ENCODE measurements at places on chromosomes 3 and 15.

DNA sequence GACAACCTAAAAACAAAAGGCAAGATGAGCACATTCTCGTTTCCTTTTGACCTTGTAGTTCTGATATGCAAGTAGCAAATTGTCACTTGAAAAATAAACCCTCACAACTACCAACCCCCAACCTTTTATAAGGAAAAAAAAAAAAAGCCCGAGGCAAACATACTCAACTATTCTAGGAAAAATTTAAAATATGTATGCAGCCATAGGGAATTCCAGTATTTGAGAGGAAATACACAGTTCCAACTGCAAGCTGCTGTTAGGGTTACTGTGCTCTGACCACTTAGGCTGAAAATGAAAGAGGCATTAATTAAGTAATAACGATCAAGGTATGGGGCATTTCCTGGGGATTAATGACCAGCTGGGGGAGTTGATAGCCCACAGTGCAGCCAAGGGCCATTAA, 281.9 kb upstream of the DPH6 start:
- DNase-seq: no peak

- DNase-seq: no peak
Observed at GRCh38 chr3:122987736-122988319, 39.7 kb downstream of the SEMA5B start.

GRCh38 chr3:161975201-161975600, 478.6 kb downstream of the OTOL1 start:
- no peak for DNase-seq

DNA sequence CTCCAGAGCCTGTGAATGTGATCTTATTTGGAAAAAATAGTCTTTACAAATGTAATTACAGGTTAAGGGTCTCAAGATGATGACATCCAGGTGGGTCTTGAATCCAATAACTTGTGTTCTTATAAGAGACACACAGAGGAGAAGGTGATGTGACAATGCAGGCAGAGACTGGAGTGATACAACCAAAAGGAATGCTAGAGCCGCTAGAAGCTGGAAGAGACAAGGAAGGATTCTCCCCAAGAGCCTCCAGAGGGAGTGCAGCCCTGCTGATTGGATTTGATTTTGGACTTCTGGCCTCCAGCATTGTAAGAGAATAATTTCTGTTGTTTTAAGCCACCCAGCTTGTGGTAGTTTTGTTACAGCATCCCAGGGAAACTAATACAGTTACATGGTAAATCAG, 9.7 kb downstream of the MYH15 start:
- no peak for DNase-seq

DNA sequence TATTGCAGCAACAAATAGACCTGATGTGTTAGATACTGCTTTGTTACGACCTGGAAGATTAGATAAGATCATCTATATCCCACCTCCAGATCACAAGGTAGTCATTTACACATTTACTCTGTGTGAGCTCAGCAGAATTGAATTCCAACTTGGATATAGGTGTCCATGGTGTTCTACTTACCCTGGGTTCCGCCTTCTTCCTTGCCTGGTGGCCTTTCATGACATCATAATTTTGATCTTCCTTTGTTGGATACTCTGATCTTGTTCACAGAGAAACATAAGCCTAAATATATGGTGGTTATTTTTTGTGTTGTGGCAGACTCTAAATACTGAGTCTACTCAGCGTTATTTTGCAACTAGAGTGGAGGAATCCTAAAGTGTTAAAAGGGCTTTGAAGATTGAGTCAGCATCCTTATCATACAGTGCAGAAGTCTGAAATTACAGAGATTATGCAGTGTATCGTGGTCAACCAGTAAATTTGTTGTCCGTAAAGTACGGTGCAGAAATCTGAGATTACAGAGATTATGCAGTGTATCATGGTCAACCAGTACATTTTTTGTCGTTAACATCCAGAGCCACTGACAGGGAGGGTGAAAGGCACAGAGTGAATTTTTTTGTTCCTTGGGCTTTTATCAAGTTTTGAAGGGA, 39.1 kb upstream of the GATM start:
- DNase-seq: no peak

GRCh38 chr15:99734575-99734974, 1.3 kb upstream of the LYSMD4 start:
- no peak for DNase-seq

DNA sequence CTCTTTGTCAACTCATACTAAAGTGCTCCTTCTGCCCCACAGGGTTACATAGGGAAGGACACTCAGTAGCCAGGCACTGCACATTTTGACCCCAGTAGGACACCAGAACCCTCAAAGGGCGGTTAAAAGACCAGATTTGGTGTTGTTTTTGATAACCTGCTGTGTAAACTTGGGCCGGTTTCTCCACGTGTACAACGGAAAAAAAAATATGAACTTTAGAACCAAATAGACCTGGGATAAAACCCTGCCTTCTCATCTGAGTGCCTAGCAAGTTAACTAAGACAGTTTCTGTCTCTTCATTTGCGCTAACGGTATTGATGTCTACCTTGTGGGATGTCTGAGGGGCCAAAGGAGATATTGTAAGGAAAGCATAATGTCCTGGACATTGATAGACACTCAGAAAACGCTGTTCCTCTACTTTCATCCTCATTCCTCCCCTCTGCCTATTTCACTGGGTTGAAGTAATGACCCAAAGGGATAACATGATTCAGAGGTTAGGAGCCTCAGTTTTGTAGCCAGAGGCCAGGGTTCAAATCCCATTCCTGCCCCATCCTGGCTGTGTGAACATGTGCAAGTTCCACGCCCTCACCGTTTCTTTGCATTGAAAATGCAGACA, 155.9 kb upstream of the LPP start:
- DNase-seq: no peak

DNA sequence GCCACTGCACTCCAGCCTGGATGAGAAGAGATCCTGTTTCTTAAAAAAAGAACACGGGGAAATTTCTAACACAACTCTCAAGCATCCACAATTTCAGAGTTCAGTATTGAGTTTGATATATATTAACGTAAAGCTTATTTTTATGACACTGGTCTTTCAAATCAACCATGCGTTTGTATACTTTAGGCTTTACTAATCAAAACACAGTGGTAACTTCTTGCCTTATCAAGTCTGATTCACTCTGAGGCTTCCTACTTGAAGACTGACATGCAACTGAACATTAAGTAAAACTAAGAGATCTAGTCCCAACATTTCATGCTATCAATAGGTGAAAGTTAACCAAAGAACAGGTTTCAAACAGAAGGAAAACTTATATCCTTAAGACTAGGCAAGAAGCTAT, 46.7 kb downstream of the PRTG start:
- DNase-seq: no peak

GRCh38 chr3:175818811-175819464, 959.8 kb downstream of the NAALADL2 start:
- no peak for DNase-seq

GRCh38 chr15:79846539-79846938, 50.3 kb downstream of the MTHFS start:
- no peak for DNase-seq

Data from ELF-1 (cell line).